ENCODE measurements at places on chromosomes 4 and X.

DNA sequence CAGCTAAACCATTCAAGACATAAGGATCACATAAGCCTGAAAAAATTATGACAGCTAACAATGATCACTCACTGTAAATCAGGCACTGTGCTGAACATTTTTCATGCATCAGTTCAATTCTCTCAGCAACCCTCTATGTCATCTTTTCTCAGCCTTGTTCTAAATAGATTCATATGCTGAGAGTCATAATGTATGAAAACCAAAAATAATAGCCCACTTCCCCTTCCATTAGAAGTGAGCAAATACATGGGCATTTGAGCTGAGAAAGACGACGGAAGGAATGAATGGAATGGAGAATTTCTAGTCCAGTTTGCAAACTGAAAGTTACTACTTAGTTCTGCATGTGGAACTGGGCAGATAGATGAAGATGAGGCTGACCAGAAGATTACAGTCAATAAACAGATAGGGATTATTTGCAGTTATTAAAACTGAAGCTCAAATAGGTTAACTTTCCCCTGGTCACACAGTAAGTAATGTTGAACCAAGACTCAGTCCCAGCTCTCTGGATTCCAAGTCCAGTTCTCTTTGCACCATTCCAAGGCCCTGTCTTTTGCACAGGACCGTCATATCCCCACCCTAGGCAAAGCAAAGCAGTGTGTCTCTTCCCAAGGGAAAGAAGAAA lies 1.6 kb upstream of the SH3RF1 start:
- no peak for DNase-seq

DNA sequence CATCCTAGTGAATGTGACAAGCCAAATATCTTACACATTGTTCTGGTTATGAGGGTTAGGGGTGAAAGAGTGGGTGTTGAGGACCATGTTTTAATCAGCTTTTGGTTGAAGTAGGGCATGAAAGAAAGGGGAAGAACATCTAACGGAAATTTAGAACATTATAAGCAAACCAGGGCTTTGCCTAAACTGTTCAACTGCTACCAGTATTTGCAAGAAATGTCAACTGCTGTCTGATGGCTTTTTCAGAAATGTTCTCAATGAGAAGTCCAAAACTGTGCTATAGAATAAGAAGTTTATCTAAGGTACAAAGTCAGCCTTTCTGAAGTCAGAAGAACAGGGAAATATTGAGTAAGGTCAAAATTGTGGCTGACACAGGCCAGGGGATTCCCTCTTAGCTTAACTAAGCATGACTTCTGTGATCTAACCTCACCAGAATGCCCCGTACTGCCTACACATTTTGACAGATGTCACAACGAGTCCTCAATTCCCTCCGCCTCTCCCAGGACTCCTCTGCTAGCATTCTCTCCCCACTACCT lies 67.1 kb downstream of the DTHD1 start:
- peak; percentile 16 for DNase-seq

GRCh38 chrX:8319359-8319758 lies 145.3 kb upstream of the VCX3B start:
- DNase-seq: no peak

DNA sequence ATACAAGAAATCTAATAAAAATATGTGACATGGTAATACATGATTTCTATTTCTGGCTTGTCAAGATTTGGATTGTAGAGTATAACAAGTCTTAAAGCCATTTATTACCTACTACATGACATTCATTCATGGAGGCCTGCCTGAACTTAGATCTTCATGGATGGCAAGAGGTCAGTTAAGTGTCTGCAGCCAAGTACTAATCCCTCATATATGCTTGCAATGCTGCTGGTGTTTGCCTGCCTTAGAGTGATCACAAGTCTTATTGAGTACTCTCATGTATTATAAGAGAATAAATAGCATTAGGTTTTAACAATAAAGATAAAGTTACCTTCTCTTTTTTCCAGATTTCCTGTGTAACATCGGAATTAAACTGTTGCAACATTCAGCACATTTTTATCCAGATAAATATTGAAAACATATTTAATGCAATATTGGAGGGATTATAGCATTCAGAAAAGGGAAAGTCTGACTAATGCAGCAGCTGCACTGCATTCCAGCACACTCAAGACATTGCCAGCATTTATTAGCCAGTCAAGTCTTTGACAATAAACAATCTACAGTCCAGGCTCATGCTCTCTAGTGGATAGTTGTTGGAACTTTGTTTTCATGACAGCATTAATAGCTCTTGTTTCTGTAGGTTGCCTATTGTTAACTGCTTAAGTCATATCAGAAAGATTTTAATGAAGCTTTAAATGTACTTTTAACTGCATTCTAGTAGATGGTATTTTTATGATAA lies 737.1 kb downstream of the FAT4 start:
- DNase-seq: no peak

- DNase-seq: no peak
Observed at GRCh38 chrX:17788956-17789562, 51.8 kb downstream of the SCML1 start.

- peak; percentile 61 for DNase-seq
Observed at GRCh38 chrX:79366873-79367749, at the start of gene ITM2A. ITM2A (minus strand) TSS chrX:79367334; CDS start chrX:79367215, 119 bp downstream.

GRCh38 chr4:10925996-10926395 lies 241.4 kb upstream of the CLNK start:
- no peak for DNase-seq

GRCh38 chrX:136204571-136204970 lies 46.6 kb downstream of the MAP7D3 start:
- DNase-seq: no peak

- DNase-seq: peak; percentile 78
Observed at GRCh38 chr4:113682730-113683537, 78.6 kb downstream of the CAMK2D start.

DNA sequence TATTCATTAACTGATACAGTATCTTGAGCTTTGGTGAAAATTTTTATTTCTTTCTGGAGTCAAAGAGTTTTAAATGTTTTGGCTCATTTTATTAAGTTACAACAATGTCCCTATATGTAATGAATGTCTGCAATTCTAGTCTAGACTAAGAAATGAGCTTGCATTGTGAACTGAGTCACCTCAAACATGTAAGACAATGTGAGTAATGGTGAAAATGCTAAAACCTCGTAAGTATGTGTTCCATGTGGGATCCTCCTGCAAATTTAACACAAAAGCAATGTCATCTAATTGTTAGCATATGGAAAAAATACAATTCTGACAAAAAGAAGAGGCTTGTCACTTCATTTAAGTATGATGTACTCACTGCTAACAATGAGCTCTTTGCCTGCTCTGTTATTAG lies 480.5 kb upstream of the FSTL5 start:
- no peak for DNase-seq

GRCh38 chr4:52142816-52143215 lies 91.7 kb downstream of the SPATA18 start:
- DNase-seq: no peak

DNA sequence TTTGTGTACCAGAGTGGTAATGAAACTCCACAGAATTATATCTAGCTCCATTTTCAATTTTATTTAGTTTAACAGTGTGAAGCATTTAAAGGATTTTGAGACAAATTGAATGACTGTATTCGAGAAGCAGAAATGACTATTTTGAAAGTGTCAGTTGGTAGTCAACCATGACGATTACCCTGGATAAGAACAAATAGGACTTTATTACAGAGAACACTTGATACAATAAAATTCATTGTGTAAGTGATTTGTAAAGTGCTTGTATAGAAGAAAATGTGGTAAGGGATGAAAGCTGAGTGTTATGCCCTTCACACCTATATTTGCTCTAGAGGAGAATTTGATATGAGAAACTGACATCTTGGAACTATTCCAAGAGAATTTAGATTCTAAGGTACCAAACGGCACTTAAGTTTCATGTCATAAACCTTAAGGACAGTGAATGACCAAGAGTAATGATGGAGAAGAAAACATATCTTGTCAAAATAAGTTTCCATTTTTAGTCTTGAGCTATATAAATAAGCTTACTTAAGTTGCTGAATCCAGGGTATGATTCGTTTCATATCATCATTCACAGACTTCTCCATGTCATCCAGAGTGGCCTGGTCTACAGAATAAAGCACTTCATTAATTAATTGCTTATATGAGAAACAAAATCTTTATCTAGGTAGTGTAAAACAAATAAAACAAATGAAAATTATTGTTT lies 34.6 kb downstream of the MED14 start:
- DNase-seq: no peak

GRCh38 chr4:148430854-148431253 lies 11.4 kb downstream of the NR3C2 start:
- DNase-seq: no peak

DNA sequence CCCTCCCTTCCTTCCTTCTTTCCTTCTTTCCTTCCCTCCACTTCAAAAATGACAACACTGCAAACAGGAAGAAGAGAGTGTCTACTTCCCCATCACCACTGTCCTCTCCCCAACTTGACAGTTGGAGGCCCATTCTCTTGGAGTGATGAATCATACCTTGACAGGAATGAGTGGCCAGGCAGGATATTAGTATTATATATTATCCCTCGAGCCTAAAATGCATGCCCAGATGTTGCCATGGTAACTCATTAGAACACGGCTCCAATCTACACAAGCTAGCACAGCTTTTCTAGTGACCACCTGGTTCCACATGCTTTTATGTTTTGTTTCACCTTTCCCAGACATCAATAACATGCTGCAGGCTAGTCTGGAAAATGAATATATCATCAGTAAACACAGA lies 71.3 kb upstream of the LHFPL1 start:
- DNase-seq: no peak

DNA sequence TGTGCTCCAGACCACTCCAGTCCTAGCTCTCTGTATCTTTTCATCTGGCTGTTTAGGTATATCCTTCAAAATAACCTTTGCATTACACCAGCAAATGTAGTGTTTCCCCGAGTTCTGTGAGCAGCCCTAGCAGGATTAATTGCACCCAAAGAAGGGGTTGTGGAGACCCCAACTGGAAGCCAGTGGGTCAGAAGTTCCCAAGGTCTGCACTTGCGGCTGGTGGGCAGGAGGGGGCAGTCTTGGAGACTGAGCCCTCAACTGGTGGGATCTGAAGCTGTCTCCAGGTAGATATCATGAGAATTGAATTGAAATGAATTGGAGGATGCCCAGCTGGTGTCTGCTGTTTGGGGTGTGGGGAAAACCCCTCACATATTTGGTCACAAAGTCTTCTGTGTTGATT lies 1485.3 kb upstream of the TENM3 start:
- DNase-seq: no peak

- DNase-seq: no peak
Observed at GRCh38 chrX:41023098-41023497, 62.1 kb upstream of the USP9X start.

- no peak for DNase-seq
Observed at GRCh38 chrX:2243913-2244460, 256.8 kb downstream of the DHRSX start.

- no peak for DNase-seq
Observed at GRCh38 chr4:112253382-112254000, 21.9 kb downstream of the AP1AR start.

GRCh38 chrX:150897421-150898320 lies 797 bp downstream of the CD99L2 start:
- DNase-seq: peak; percentile 40

DNA sequence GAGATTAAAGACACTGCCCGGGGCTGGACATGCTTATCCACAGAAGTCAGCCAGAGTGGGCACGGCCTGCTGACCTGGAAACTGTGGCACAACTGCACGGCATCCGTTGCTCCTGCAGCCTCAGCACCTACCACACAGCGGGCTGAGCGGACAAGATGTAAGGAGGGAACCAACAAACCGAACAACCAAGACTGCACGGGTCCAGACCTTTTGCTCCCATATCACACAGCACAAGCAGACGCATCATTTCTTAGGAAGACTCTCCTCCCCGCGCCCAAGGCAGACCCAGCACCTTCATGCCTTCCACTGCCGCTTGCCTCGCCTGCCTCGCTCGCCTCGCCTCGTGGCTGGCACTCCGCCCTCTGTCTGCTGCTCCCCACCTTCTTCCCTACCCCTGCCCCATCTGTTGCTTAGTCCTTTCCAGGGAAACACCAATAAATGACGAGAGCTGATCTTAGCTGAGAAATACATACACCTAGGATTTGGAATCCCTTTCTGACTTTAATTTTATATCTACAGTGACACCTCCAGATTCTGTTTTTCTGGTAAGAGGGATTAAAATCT lies 79.0 kb downstream of the AFAP1 start:
- no peak for DNase-seq

DNA sequence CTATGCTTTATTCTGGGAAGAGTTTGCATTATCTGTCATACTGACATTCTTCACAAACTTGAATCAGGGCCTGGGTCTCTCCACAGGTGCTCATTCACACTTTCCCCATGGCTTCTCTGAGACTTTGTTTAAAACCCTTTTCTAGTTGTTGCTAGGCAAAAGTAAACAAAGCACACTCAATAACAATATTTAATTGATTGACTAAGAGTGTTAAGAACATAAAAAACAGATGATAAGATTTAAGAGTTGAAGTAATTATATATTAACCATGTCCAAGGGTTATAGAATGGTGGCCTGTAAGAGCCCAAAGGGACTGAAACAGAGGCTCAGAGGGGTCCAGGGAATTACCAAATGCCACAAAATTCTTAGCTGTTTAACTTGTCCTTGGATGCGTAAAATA lies 7.1 kb downstream of the MAOA start:
- DNase-seq: no peak

DNA sequence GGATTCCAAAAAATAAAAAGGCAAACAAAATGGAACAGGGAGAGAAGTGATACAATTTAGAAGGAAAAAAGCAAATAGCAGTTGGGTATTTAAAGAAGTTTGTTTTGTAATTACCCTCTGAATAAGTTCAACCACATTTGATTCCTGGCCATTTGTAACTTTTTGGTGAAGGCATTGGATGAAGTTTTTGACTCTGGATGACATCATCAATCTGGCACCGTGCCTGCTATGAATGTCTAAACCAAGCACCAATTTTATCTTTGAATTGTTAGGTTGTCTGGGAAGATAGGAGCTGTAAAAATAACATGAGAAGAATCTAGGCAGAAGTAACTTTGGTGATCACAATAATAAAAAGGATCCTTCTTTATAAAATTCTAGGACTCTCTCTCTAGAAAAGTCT lies 29.5 kb downstream of the TMPRSS11A start:
- no peak for DNase-seq

DNA sequence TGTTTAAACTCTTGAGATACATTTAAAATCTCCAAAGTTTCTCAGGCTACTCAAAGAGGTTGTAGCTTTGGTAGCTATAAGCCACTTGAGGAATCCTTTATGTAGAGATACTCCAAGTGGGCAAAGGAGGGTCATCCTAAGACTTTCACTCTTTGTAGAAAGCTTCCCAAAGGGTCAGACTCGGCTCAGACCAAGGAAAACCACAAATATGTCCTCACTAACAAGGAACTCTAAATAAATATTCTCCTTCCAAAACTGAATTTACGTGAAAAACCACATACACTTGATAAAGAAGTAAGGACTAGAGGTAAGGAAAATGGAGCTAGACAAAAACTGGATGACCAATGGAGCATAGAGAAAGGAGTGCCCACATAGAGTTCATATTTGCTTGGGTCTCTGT lies 41.7 kb upstream of the DDX60 start:
- no peak for DNase-seq

- DNase-seq: no peak
Observed at GRCh38 chr4:151806511-151806927, 45.7 kb upstream of the GATB start.

GRCh38 chr4:8398347-8398746 lies 42.2 kb downstream of the ACOX3 start:
- DNase-seq: no peak

All from stimulated activated naive CD4-positive, alpha-beta T cell treated with Interleukin-2 at 50 U/mL for 16 hours (primary cell).